ENCODE measurements at places on chromosomes 1 and 21.
A peak's percentile ranks its signal among the peaks of the same experiment; 100 is the strongest.

GRCh38 chr1:110348050-110348449 lies 8.9 kb downstream of the RBM15 start:
- DNase-seq = no peak

DNA sequence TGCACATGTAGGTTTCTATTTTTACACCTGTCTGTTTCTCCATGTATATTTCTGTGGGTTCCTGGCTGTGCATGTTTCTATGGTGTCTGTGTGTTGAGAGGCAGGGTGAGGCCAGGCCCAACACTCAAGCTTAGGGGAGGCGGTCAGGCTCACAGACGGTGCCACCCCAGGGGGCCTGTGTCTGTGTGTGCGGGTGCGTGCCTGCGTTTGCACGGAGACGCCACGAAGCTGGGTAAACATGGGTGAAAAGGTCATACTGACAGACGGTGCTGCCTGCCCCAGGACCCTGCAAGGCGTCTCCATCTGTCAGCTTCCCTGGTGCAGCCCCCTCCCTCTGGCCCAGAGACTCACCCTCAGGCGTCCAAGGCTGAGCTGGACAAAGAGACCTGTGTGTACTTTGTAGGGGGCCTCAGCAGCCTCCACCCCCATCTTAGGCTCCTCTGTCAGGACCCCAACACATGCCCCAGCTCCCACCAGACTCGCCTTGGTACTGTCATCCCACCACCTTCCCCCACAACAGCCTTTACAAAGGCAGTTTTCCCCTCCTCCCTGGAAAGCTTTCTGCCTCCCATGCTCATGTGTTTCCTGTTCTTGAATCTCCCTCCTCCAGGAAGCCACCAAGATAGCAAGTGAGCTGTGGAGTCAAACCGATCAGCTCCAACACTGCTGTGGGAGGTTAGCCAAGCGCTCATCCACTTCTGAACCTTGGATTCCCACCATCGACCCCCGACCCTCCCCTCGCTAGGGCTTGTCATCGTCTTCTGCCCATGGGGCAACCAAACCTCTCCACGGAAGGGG lies 34.1 kb downstream of the PTPRF start:
- DNase-seq = no peak

DNA sequence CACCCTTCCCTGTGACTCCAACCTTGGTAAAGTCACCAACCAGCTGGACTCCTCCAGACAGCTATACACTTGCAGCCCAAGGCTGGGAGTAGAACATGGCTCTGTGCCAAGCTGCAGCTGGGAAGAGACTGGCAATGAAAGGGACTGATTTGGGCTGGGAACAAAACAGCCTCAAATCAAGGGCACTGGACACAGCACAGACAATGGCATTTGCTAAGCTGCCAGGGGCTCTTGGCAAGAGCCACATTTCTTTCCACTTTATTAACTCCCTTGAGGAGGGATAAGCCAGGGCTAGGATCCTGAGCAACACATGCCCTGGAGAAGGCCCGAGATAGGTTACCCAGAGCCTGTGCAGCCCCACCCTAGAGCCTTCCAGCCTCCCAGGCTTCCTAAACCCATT lies 12.0 kb downstream of the SYT11 start:
- no peak for DNase-seq

DNA sequence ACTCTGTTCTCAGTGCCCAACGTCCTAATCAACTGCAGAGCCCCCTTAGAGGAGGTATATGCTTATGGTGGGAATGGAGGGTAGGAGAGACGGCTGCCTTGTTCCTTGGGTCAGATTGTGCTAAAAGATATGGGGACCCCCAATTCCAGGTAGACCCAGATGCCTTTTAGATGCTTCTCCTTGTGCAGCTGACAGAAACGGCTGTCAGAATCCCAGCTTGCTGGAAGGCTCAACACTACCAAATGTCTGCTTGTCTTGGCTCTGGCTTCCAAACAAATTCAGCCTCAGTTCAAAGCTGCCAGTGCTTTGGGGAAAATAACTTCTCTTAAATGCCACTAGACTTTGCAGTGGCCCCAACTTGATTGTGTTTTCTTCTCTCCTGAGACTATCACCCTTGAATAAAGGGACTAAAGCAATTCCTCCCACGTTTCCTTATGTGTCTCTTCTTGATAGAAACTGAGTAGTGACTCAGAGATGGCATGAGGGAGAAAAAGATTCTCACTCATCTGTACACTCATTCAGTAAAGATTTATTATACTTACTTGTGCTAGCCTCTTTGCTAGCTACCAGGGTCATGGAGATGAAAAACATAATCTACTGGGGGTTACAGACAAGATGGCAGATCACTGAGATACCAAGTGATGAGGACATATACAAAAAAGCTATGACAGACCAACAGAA lies 3.4 kb upstream of the RNF19B start:
- no peak for DNase-seq

GRCh38 chr1:66493731-66494130 lies 40.2 kb upstream of the SGIP1 start:
- no peak for DNase-seq

DNA sequence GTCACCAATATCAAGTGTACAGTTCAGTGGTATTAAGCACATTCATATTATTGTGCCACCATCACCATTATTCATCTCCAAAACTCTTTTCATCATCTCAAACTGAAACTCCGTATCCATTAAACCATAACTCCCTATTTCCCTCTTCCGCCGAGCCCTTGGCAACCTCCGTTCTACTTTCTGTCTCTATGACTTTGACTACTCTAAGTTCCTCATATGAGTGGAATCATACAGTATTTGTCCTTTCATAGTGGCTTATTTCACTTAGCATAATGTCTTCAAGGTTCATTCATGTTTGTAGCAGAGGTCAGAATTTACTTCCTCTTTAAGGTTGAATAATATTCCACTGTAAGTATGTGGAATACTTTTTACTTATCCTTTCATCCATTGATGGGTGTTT lies 21.7 kb downstream of the SELP start:
- DNase-seq = no peak

GRCh38 chr1:244114892-244115291 lies 63.8 kb downstream of the ZBTB18 start:
- no peak for DNase-seq

DNA sequence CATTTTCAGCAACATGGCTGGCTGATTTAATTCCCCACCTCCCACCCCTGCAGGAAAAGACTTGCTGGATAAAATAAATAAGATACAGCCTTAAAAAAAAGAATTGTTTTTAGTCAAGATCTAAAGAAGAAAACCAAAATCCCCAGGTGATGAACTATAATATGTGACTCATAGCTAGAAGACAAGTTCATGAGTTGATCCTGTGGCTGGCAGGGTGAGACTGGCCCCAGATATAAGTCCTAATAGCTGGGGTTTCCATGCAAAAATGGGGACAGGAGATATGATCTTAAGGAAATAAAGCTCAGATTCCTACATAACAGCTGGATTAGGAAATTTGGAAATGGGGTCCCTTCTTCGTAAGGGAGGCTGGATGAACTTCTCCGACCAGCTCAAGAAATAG lies 21.9 kb upstream of the RGSL1 start:
- DNase-seq = no peak

- DNase-seq = no peak
Observed at GRCh38 chr1:2890221-2890850, 88.8 kb upstream of the TTC34 start.

DNA sequence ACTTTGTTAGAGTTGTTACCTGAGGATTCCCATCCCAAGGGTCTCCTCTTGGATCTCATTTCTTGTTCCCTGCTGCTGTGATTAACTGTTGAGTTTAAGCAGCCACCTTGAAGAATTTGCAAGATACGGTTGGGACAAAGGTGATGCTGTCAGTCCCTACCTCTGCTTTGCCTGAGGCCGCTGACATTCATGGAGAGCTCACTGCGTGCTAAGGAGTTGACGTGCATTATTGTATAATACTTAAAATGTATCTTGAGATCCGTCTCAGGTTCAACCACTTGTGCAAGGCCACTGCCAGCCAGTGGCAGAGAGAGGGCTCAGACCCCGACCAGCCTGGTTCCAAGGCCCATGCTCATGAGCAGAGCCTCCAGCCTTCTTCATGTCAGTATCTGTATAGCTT lies 14.2 kb downstream of the DOP1B start:
- no peak for DNase-seq

GRCh38 chr1:201481004-201481380 lies 12.0 kb upstream of the PHLDA3 start:
- no peak for DNase-seq

GRCh38 chr1:246246430-246246829 lies 260.6 kb downstream of the SMYD3 start:
- no peak for DNase-seq

GRCh38 chr1:11781297-11781696 lies 19.3 kb downstream of the C1orf167 start:
- DNase-seq = no peak

DNA sequence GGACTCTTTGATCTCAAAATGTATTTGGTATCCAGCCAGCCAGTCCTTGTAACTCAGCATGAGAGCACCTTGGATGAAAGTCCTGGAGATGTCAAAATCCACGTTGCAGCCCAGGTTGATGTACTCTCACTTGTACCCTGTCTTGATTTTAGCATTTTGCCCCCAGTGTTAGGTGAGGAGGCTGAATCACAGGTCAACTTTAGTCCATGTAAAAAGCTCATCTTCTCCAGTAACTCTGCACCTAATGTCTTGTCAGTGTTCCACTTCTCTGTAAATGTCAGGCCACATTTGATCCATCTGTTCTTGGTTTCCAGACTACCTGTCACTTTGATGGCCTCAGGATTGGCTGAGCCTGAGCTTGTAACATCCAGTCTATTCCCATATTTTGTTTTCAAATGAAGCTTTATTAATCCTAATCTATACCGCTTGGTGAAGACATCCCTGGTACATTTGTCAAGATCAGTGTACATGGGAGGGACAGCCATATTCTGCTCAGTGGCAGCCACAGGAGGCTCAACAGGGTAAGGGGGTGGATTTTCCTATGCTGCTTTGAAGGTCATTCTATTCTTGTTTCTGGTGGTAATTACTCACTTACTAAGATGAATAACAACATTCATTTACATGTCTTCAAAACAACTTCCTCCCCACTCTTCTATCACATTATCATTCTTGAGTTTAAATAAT lies 24.1 kb upstream of the FCRL3 start:
- no peak for DNase-seq

DNA sequence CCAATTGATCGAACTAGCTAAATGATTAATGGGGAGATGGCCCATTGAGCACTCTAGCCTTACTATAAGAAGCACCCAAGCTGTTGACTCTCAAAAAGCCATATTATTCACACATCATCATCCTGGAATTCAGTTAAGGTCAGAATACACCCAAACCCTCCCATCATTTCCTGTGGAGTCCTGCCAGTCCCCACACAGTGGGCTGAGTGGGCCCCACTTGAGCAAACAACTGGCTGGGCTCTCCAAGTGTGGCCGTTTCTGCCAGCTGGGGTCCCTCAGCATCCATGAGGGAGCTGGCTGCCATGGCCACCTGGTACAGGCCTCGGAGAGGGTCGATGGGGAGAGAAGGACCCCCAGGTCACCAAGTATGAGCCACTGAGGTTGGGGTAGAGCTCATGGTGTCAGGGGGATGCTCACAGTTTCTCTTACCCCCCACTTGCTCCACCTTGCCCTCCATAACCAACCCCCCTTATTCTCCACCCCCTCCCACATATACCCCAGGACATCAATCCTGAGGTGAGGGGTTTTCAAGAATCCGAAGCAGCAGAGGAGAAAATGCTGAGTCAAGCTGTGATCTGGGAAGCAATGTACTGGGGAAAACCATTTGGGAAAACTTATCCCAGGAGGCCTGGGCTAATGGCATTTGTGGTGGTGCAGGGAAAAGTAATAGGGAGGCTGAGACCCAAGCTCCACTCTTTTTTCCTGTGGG lies 60.3 kb downstream of the UBE2T start:
- no peak for DNase-seq

- DNase-seq = no peak
Observed at GRCh38 chr1:62597281-62597680, at the start of gene ANGPTL3. Gene ANGPTL3, plus strand, starts transcription at chr1:62597520. Its CDS starts 47 bp downstream, at chr1:62597567.

GRCh38 chr1:178119628-178120027 lies 25.7 kb downstream of the RASAL2 start:
- DNase-seq = no peak

DNA sequence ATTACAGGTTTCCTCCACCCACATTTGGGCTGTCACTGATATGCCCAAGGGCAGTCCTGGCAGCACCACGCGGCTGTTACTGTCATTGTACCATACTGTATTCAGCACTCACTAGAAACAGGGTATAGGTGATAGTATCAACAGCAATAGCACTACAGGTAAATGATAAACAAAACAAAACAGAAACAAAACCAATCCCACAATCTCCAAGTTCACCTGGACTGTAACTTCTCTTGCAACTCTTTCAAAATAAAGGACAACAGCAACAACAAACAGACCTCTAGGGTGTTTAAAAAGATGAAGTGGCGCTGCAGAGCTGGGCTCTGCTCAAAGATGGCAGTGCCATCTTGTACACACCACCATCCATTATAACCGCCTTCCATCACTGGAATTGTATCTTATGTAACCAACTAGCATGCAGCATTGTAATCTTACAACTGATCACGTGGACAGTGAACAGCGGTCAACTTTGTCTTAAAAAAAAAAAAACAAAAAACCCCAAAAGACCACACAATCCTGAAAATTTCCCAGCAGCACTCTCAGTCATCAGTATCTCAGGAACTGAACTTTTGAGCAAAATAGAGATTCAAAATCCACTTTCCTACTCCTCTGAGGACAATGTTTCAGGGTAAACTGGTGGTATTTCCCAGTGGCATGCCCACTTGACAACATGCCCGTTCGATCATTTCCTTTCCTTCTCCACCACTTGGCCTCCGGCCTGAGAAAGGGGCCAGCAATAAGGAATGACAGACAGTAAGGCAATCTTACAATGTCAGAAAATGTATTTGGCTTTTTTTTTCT lies 3.8 kb downstream of the IRF2BP2 start:
- peak; percentile 25 for DNase-seq

DNA sequence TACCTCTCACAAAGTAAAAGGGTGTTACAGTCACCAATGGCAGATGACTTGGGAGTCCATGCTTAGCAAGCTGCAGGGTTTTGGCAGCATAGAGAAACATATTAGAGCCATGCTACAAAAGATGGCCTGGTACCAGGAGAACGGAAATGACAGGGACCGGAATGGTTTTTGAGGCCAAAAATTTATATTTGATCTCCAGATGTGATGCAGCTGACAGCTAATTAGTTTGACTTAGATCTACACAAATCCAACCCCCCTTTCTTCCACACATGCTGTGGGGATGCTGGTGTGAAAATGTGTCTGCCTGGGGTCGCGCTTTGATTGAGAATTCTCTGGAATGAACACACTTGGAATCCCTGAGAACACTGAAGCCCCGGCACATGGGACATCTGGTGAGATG lies 26.5 kb downstream of the SYF2 start:
- no peak for DNase-seq

DNA sequence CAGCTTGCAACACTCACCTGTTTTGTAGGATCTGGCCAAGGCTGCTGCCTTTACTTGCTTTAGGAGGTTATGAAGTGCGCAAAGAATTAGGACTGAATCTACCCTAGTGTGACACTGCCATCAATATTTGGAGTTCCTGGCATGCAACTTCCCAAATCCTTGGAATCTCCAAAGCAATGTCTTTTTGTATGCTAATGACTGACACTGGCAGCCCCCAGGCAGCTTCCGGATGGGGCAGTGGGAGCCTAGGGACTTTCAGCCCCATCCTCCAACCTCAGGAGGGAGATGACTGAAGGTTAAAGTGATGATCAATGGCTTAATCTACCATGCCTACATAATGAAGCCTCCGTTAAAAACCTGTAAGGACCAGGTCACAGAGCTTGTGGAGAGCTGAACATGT lies 5.5 kb downstream of the RCC2 start:
- no peak for DNase-seq

- DNase-seq = no peak
Observed at GRCh38 chr21:39318091-39318959, 4.9 kb upstream of the BRWD1 start.

- DNase-seq = peak; percentile 46
Observed at GRCh38 chr1:19606817-19607642, 37.1 kb upstream of the NBL1 start.
